ENCODE measurements at places on chromosomes 7 and 10.

DNA sequence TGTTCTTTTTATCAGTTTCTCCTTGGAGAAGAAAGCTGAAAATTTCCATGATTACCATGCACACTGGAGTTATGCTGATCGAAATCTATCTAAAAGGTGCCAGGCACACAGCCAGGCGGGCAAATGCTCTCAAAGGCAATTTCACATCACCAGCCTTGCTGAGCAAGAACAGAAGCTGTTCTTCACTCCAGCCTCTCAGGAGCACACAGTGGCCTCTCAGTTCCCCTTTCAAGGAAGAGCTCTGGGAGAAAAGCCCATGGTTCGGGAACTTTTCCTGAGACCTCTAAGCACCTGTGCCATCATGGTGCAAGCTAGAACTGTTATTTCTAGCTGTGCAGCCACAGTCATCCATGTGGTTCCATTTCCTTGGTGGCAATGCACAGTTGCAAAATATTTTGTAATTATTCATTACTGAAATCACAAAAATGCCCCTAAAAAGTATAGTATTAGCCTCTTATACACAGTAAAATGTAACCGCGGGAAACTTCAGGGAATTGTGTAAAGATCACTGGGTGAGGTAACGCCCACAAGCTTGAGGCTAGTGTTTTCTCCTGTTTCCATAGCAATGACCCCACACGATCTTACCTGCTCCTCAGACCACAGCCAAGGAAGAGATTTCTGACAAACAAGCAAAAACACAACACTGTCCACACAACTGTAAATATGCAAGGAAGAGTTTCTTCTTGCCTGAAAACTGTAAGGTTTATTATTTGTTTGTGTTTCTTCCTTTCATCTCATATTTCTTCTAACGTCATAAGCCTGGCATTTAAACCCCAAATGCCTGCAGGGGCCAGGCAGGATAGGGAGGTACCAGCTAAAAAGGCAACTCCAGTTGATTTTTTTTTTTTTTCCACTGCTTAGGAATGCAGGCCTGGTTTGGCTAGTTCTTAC lies 121.2 kb downstream of the FAM107B start:
- DNase-seq, result no peak

- DNase-seq, result no peak
These were observed 25.2 kb upstream of the ING3 start for GRCh38 chr7:120925392-120925791.

GRCh38 chr10:78982726-78983125 lies 86.0 kb upstream of the ZMIZ1 start:
- no peak for DNase-seq

DNA sequence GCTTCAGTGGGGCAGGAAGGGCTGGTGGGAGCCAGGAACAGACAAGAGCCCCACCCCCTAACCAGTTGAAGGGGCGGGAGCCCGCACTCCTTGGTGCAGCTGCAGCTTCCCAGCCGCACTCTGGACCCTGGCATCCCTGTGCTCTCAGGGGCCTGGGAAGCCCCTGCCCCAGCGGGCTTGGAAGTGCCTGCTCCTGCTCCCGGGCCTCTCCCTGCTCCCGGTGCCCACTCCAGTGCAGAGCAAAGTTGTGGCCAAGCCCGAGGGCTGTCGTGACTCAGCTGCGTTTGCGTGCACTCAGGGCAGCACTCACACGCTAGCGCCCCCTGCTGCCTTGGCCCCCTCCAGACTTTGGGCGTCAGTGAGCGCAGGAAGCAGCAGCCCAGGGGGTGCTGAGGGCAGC lies 883.8 kb downstream of the LRMDA start:
- DNase-seq, result no peak

- DNase-seq, result no peak
These were observed 640.8 kb downstream of the XPNPEP1 start for GRCh38 chr10:109282510-109282909.

DNA sequence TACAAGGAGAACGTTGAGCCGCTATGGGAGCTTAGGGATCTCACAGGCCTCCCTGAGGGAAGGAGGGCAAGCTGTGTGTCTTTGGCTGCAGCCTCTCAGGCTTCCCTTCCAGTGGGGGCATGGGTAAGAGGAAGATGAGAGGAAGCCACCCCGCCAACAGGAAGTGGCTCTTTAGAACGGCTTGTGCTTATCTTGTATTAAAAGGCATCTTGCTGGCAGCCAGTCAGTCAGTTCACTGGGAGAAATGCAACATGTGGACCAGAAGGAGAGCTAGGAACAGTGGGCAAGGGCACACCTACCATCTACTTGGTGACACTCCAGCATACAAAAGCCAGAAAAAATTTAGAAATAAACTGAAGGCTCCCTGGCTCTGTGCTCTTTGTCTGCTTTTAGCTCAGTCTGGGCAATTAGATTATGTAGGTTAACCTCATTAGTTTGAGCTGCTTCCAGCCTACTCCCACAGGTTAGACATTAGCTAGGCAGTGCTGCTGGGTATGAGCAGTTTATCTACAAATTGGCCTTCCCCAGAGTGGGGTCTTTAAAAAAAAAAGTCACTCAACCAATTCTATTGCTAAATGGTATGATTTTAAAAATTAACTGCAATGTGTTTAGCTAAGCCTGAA lies 595.9 kb downstream of the KCNMA1 start:
- DNase-seq, result no peak

- DNase-seq, result no peak
These were observed 194.6 kb downstream of the COBL start for GRCh38 chr7:51121931-51122425.
